D721Med (cell line): ENCODE measurements at places on chromosomes 7 and 10.
A peak's percentile ranks its signal among the peaks of the same experiment; 100 is the strongest.

- peak; percentile 98 for DNase-seq
Observed at GRCh38 chr10:72085166-72085565, 3.2 kb downstream of the SPOCK2 start.

- DNase-seq: no peak
Observed at GRCh38 chr7:110831419-110831818, 259.5 kb upstream of the LRRN3 start.

GRCh38 chr7:107998150-107998549, 4.8 kb downstream of the LAMB1 start:
- DNase-seq: no peak

- no peak for DNase-seq
Observed at GRCh38 chr10:14553448-14553847, 221.2 kb downstream of the FAM107B start.

GRCh38 chr7:123771256-123771655, 22.5 kb upstream of the WASL start:
- DNase-seq: no peak

- DNase-seq: no peak
Observed at GRCh38 chr7:45586542-45587520, 12.7 kb downstream of the ADCY1 start.

DNA sequence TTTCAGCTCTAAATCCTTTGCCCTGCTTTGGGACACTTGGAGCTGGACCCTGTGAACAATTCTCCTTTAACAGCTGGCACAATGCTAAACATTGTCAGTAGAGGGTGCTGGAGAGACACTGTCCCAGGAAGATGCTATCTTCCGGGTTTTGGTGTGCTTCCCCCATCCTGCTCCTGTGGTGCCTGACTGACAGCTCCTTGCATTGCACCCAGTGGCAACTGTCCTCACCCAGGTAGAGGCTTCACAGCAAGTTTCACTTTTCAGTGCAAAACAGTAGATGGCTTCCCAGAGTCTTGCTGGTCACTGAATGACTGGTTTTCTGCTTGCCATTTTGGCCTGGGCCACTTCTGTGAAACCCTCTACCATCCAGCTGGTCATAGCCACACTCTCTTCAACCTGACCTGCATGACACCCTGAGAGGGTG, 77.3 kb downstream of the CDC14C start:
- DNase-seq: no peak

- DNase-seq: no peak
Observed at GRCh38 chr10:119655566-119656001, 4.4 kb downstream of the BAG3 start.

GRCh38 chr10:116331815-116332214, 7.6 kb downstream of the CCDC172 start:
- no peak for DNase-seq

GRCh38 chr7:120547605-120548004, 274.6 kb downstream of the KCND2 start:
- DNase-seq: no peak

GRCh38 chr7:1651031-1651446, 19.0 kb upstream of the ELFN1 start:
- DNase-seq: no peak

GRCh38 chr7:28658381-28658780, 246.1 kb downstream of the CREB5 start:
- DNase-seq: no peak

- DNase-seq: no peak
Observed at GRCh38 chr10:124574456-124575070, 112.9 kb downstream of the LHPP start.

DNA sequence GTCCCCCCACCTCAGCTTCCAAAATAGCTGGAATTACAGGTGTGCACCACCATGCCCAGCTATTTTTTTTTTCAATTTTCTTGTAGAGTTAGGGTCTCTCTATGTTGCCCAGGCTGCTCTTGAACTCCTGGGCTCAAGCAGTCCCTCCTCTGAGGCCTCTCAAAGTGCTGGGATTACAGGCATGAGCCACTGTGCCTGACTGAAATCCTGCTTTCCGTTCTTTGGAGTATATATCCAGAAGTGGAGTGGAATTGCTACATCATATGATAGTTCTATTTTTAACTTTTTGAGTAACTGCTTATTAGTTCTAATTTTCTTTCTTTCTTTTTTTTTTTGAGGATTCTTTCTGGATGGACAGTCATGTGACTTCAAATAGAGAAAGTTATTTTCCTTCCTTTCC, 62.9 kb upstream of the ZMIZ2 start:
- no peak for DNase-seq

DNA sequence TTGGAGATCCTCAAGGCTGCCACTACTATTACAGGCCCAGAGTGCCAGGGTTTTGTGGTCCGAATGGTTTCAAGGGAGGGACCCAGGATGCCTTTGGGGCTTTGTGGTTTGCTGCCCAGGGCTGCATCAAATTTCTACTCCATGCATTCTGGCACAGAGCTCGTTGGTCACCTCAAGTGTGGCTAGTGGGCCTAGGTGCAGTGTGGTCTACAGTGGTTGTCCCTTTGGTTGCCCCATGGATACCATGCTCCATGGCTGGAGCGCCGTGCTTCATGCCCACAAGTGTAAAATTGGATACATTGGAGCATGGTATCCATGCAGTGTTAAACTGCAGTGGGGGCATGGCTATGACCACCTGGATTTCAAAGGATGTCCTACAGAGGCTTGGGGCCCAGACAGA, 5.4 kb upstream of the PRF1 start:
- DNase-seq: no peak

- DNase-seq: peak; percentile 87
Observed at GRCh38 chr7:71389976-71390375, 258.0 kb downstream of the GALNT17 start.

- DNase-seq: no peak
Observed at GRCh38 chr7:22801912-22802311, 20.7 kb downstream of the TOMM7 start.

DNA sequence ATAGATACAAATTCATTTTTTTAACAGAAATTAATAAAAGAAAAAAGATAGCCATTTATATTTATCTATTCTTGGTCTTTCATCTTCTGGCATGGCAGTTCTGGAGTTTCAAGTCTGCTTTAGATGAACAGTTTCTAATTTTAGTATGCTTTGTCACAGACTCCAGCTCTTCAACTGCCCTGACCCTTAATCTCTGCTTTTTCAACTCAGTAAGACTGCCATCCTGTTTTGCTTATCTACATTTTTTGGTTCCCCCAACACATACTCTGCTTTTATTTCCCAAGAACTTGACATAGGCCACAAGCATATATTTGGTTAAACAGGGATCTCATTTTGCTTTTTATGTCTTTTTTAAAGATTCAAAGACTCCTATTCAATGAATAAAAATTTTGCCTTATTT, 309.3 kb upstream of the KCND2 start:
- no peak for DNase-seq

DNA sequence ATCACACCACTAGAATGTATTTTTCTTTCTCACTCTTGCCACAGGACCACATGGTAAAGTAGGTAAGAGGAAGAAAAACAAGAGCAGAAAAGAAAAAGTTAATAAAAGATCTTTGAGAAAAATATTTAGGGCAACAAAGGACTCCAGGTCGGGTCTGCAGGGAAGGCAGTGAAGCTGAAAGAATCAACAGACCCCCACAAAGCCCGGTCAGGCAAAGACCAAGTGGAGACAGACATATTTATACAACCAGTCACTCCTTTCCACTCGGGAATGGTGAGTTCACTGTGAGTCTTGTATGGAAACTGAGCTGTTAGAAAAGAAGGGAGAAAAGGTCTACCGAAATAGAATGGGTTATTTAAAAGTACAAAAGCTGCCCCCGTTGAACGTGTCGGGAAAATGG, 28.0 kb downstream of the RSU1 start:
- DNase-seq: no peak

- no peak for DNase-seq
Observed at GRCh38 chr7:18347170-18347569, 148.4 kb upstream of the HDAC9 start.

DNA sequence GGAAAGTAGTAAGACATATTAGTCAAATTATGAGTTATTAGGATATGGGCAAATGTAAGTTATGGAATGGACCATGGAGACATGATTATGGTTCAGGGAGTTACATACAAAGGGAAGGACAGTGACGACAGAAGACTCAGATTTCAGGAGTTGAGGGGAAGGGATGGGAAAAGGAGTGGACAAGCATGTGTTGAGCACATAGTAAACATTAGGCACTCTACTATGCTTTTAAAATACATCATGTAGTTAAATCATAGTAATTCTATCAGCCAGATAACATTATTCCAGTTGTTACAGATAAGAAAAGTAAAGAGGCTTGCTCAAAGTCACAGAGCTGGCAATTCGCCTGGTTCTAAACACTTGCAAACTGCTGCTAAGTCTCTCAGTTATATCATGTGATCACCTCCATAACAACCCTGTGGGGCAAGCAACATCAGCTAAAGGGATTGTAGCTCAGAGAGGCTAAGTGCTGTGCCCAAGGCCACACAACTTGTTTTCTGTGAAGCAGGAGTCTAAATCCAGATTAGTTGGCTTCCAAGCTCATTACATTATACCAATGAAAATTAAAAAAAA, 115.2 kb upstream of the MDFIC start:
- no peak for DNase-seq

DNA sequence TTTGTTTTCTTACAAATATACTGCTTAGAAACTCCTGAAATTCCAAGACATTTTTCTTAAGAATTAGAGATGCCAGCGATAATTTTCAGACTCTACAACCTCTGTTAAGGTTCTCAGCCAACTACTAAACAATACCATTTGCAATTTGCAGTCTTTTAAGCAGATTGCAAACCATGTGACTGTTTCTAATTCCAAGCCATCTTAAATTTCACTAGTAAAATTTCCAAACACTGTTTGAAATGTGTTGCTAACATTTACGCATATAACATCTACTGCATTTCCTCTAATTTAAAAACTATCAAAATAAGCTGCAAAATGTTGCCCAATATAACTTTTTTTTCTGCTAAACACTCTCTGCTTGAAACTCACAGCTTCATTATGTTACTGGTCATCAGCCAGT, 56.0 kb upstream of the MACROH2A2 start:
- DNase-seq: no peak

- DNase-seq: no peak
Observed at GRCh38 chr10:96683065-96683464, 37.2 kb downstream of the PIK3AP1 start.

DNA sequence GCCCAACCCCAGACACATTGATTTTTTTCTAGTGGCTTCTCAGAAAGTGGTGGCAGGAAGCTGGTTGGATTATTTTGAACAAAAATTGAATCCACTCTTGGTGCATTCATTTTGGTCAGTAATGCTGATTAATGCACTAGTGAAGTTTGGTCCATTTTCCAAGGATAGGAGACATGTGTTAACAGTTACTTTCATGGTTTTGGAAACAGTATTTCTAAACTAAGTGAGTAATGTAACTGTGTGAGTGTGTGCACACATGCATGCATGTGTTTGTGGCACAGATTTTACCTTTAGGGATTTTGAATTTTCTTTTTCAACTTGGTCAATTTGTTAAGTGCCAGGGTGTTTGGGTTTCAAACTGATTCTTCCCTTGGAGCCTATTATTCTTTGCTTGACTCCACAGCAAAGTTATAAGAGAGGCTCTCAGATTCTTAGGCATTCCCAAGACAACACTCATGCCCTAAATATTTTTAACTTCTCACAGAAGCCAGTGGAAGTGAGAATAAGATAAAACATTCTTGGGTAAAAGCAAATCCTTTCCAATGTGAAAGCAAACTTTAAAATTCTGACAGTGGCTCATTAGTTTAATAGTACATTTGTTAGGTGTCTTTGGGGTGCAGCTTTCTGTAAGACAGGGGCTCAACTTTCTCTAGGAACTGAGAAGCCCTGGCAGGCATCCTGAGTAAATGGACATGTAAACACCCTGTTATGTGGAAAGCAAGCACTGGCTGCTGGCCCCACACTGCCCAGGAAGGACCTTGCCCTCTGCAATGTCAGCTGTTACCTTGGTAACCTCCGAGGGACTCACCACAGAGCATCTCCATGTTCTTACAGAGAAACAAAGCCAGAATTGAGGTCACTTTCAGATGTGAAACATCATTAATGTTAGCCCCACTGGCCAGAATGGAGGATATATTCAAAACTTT, 68.4 kb downstream of the ASAH2B start:
- no peak for DNase-seq

- no peak for DNase-seq
Observed at GRCh38 chr7:12692035-12692434, 4.6 kb downstream of the ARL4A start.

DNA sequence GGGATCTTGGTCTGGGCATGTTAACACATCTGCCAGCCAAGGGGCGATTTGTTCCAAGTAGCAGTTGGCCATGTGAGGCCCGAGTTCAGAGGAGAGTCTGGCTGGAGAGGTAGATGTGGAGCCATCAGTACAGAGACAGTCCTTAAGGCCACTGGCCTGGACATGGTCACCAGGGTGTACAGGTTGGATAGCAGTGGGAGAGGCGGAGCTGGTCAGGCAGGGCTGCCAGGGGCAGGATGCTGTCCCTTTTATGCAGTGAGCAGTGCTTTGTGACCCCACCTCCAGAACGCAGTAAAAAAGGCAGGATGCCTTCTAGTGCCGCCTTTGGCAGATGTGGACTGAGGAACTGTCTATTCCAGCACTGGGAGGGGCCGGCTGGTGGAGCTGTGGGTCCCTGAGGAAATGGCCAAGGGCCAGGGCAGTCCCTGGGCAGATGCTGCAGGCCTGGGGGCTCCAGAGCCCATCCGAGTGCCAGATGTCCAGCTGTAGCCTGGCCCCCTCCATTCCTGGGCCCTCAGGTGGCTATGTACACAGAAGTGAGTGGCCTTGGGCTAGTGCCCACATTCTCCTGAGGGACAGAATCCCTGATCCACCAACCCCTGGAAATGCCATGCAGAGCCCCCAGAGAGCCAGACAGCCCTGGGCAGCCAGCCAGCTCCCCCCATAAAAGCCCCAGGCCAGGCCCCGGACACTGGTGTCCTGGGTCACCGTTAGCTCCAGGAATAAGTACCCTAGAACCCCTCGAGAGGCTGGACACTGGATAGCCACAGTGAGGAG, 17.2 kb upstream of the MYL7 start:
- no peak for DNase-seq

DNA sequence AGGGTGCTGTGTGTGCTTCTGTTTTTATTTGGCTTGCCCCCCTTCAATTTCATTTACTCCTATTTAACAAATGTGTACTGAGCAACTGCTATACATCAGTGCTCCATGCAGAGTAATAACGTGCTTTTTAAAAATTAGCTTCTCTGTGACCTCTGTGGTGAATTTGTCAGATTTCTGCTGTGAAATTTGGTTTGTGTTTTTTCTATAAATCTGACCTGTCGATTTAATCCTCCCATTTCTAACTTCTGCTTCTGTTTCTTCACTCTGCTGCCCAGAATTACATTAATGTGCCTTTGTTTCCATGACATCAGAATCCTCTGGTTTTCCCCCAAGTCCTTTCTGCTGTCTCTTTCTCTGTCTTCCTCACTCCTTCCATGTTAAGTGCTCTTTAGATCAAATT, 123.8 kb upstream of the CACNA2D1 start:
- DNase-seq: no peak

- no peak for DNase-seq
Observed at GRCh38 chr7:78985509-78985908, 468.0 kb downstream of the MAGI2 start.

DNA sequence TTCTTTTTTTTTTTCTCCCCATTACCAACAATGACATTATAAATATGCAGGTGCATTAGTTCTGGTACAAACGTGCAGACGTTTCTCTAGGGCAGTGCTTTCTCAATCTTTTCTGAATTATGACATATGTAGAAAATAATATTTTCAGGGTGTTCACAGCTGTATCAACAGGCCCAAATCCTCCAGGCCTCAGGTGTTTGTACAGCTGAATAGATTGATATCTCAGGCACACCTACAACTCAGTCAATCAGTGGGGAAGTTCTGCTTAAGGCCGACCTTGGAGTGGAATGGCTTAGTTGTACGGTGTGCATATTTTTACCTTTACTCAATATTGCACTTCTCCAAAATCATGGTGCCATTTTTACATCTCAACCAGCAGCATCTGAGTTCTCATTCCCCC, 71.6 kb downstream of the CACNB2 start:
- no peak for DNase-seq
